Upper lobe of left lung (tissue), 6 donors: ENCODE measurements at places on chromosomes 5 and 9. TPM values are rescaled to one million over a fixed set of nuclear protein-coding genes. Genes with fewer than 3 reads are reported as not detected.

DNA sequence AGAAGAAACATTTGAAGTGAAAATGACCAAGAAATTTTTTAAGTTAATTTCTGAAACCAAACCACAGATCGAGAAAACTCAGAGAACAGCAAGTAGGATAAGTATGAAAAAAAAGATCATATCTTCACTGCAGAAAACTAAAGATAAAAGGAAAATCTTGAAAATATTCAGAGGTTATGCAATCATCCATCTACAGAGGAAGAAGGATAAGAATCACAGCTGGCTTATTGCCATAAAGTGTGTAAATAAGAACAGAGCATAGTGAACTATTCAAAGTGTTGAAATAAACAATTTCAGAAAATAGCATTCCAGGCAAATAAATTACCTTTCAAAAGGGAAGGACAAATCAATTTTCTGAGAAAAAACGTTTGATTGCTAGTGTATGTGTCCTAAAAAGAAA lies 1191.7 kb upstream of the CDH6 start:
- no peaks in the 10 kb centered on the region for H3K36me3 ChIP-seq
- no peaks in the 10 kb centered on the region for H3K4me1 ChIP-seq
- DNase-seq = no peak
- H3K27me3 ChIP-seq = no peaks in the 10 kb centered on the region
- H3K4me3 ChIP-seq = no peak overlapping the region

- H3K27ac ChIP-seq = peak overlapping the region; percentile 52
- DNase-seq = peak; percentile 80
- H3K36me3 ChIP-seq = no peaks in the 10 kb centered on the region
- no peaks in the 10 kb centered on the region for H3K27me3 ChIP-seq
- peaks cover 8% of the 10 kb centered on the region for H3K4me1 ChIP-seq
Measured at GRCh38 chr5:95081500-95081960, 203.4 kb downstream of the MCTP1 start.

DNA sequence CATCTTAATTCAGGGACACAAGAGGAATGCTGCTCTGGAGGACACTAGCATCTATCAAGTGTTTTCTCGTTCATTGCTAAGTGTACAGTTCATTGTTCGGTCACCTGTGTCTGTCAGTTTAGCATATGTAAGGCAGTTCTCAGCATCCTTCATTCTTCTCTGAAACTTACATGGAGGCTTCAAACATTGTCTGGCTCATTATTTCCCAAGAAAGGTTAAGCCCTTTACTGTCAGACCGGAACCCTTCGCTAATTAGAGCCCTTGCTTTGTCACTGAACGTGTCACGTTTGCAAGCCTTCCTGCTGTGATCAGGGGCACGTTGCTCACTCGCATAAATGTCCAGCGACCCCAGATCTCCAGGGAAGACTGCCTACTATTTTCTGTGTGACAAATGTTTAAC lies 62.3 kb upstream of the RIOK2 start:
- H3K27me3 ChIP-seq = no peaks in the 10 kb centered on the region
- no peak for DNase-seq
- H3K27ac ChIP-seq = no peak overlapping the region

- H3K36me3 ChIP-seq = no peaks in the 10 kb centered on the region
- no peaks in the 10 kb centered on the region for H3K4me1 ChIP-seq
- no peak overlapping the region for H3K27ac ChIP-seq
- no peaks in the 10 kb centered on the region for H3K27me3 ChIP-seq
- H3K4me3 ChIP-seq = no peak overlapping the region
- DNase-seq = no peak
Measured at GRCh38 chr5:35030426-35031100, 17.2 kb downstream of the AGXT2 start.

DNA sequence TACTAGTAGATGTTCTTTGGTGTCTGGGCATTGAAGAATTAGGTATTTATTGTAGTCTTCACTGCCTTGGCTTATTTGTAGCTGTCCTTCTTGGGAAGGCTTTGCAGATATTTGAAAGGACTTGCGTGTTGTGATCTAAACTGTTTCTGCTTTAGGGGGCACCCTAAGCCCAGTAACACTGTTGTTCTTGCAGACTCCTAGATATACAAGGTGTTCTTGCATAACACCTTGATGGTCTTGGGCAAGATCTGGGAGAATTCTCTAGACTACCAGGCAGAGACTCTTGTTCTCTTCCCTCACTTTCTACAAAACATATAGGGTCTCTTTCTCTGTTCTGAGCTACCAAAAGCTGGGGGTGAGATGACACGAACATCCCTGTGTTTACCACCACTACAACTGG lies 179.1 kb downstream of the FAM170A start:
- H3K27ac ChIP-seq = no peak overlapping the region
- no peaks in the 10 kb centered on the region for H3K4me1 ChIP-seq
- no peaks in the 10 kb centered on the region for H3K27me3 ChIP-seq

The NTRK2 gene
- 3.1 TPM for total RNA-seq

- no peak overlapping the region for H3K4me3 ChIP-seq
- H3K27ac ChIP-seq = peak overlapping the region; percentile 96
- H3K27me3 ChIP-seq = no peaks in the 10 kb centered on the region
- H3K36me3 ChIP-seq = no peaks in the 10 kb centered on the region
- DNase-seq = peak; percentile 25
Measured at GRCh38 chr5:181221105-181221791, 1.8 kb upstream of the TRIM41 start.

- H3K4me3 ChIP-seq = no peak overlapping the region
- DNase-seq = no peak
- H3K27ac ChIP-seq = no peak overlapping the region
- peaks cover under 1% of the 10 kb centered on the region for H3K36me3 ChIP-seq
- no peaks in the 10 kb centered on the region for H3K27me3 ChIP-seq
- H3K4me1 ChIP-seq = no peaks in the 10 kb centered on the region
Measured at GRCh38 chr5:6592601-6593000, 40.2 kb downstream of the NSUN2 start.

DNA sequence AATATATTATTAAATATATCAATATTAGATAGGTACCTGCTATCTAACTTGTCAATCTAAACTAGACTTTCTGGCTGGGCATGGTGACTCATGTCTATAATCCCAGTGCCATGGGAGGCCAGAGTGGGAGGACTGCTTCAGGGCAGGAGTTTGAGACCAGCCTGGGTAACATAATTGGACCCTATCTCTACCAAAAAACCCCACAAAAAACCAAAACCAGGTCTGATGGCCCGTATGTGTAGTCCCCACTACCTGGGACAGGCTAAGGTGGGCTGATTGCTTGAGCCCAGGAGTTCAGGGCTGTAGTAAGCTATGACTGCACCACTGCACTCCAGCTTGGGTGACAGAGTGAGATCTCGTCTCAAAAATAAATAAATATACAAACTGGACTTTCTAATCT lies 55.0 kb downstream of the PJA2 start:
- H3K36me3 ChIP-seq = no peaks in the 10 kb centered on the region
- no peak for DNase-seq
- no peak overlapping the region for H3K4me3 ChIP-seq
- H3K27me3 ChIP-seq = no peaks in the 10 kb centered on the region
- H3K27ac ChIP-seq = no peak overlapping the region

DNA sequence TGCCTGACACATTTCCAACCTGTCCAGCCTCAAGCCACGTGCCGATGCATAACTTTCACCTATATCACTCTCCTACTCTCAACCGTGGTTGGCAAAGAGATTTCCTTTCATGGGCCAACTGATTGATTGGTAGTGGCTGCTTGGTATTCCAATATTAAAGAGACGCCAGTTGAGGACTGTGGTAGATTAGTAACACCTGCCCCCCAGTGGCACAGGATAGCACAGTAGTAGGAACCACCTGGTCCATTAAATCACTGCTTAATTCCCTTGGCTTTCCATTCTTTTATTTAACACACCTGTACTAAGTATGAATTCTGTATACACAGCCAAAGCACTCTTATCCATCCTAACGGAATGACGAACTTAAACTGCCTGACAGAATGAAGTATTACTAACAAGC lies 19.1 kb upstream of the FOXB2 start:
- H3K27ac ChIP-seq = no peak overlapping the region
- H3K4me1 ChIP-seq = no peaks in the 10 kb centered on the region
- H3K27me3 ChIP-seq = no peaks in the 10 kb centered on the region
- no peaks in the 10 kb centered on the region for H3K36me3 ChIP-seq
- DNase-seq = no peak
- no peak overlapping the region for H3K4me3 ChIP-seq

The SPATA31E1 gene
- total RNA-seq = not detected

- H3K4me1 ChIP-seq = no peaks in the 10 kb centered on the region
- H3K27ac ChIP-seq = no peak overlapping the region
- H3K36me3 ChIP-seq = no peaks in the 10 kb centered on the region
- DNase-seq = no peak
- no peaks in the 10 kb centered on the region for H3K27me3 ChIP-seq
- no peak overlapping the region for H3K4me3 ChIP-seq
Measured at GRCh38 chr5:14859150-14859549, 12.4 kb downstream of the ANKH start.

- no peak overlapping the region for H3K4me3 ChIP-seq
- DNase-seq = no peak
- H3K27me3 ChIP-seq = no peaks in the 10 kb centered on the region
- no peak overlapping the region for H3K27ac ChIP-seq
Measured at GRCh38 chr9:36676091-36676490, 103.4 kb downstream of the MELK start.

The CD14 gene
- 195 TPM for total RNA-seq

The NKD2 gene
- 60.9 TPM for total RNA-seq

DNA sequence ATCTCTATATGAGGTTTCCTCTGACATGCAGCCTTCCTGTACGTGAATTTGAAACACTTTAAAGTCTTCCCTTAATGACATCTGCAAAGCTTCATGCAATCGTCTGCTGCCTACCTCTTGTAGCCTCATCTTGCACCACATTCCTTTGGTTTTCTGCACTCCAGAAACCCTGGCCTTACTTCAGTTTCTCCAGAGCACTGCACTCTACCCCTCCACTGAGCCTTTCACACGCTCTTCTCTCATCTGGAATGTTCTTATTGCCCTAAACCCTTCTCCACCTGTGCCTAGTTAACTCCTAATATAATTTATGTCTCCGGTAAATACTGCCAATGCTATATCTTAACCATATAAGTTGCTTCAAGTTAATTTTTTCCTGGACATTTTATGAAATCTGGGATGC lies 168.8 kb upstream of the SLC27A6 start:
- no peak overlapping the region for H3K4me3 ChIP-seq
- H3K36me3 ChIP-seq = no peaks in the 10 kb centered on the region
- H3K4me1 ChIP-seq = no peaks in the 10 kb centered on the region
- DNase-seq = no peak

The FAM120A gene
- total RNA-seq = 137 TPM

- no peak overlapping the region for H3K27ac ChIP-seq
- no peak overlapping the region for H3K4me3 ChIP-seq
- DNase-seq = no peak
- no peaks in the 10 kb centered on the region for H3K27me3 ChIP-seq
Measured at GRCh38 chr9:70340572-70340971, 73.9 kb downstream of the KLF9 start.

GRCh38 chr9:96779089-96779488 lies 1.2 kb upstream of the ZNF510 start:
- H3K27ac ChIP-seq = no peak overlapping the region
- H3K27me3 ChIP-seq = no peaks in the 10 kb centered on the region
- DNase-seq = no peak
- peaks cover 13% of the 10 kb centered on the region for H3K4me1 ChIP-seq
- H3K4me3 ChIP-seq = no peak overlapping the region
- peaks cover 20% of the 10 kb centered on the region for H3K36me3 ChIP-seq

The CARTPT gene
- 0.69 TPM for total RNA-seq

DNA sequence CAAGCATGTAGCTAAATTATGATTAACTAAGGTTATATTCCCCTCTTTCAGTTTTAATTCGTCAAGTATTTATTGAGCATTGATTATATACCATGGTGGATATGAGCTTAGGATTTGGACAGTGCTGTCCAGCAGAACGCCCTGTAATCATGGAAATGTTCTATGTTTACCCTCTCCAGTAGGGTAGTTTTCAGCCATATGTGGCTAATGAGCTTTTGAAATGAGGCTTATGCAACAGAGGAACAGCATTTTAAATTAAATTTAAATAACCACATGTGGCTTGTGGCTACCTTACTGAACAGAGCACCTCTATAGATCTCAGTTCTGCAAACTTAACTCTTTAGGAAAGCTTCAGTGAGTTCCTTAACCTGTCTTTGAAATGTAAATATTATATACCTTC lies 59.1 kb downstream of the JMY start:
- DNase-seq = no peak
- H3K36me3 ChIP-seq = no peaks in the 10 kb centered on the region
- no peak overlapping the region for H3K27ac ChIP-seq
- no peaks in the 10 kb centered on the region for H3K4me1 ChIP-seq
- H3K4me3 ChIP-seq = no peak overlapping the region

The CCL21 gene
- 72.5 TPM for total RNA-seq

DNA sequence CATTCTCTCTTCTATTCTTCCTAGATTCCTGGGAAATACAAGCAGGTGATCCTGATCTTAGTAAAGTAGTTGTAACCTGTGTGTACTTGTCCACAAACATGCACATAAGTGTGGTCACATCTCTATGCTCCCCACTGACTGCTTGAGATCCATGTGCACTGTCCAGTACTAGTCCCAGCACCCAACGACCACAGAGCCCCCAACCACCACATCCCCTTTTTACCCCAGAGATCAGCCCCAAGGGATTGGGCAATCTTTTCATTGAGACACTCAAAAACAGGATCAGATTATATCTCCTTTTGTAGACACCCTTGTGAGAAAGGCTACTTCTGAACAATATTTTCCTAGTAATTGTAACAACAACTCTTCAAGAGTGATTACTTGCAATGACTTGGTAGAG lies 240.6 kb downstream of the ACTL7B start:
- no peaks in the 10 kb centered on the region for H3K4me1 ChIP-seq
- H3K27ac ChIP-seq = no peak overlapping the region
- H3K27me3 ChIP-seq = no peaks in the 10 kb centered on the region
- H3K4me3 ChIP-seq = no peak overlapping the region
- no peaks in the 10 kb centered on the region for H3K36me3 ChIP-seq

The PCDHB5 gene
- total RNA-seq = 2.1 TPM

The CTNND2 gene
- 1.1 TPM for total RNA-seq

The CD74 gene
- 4,313 TPM for total RNA-seq

The LHX2 gene
- total RNA-seq = not detected

DNA sequence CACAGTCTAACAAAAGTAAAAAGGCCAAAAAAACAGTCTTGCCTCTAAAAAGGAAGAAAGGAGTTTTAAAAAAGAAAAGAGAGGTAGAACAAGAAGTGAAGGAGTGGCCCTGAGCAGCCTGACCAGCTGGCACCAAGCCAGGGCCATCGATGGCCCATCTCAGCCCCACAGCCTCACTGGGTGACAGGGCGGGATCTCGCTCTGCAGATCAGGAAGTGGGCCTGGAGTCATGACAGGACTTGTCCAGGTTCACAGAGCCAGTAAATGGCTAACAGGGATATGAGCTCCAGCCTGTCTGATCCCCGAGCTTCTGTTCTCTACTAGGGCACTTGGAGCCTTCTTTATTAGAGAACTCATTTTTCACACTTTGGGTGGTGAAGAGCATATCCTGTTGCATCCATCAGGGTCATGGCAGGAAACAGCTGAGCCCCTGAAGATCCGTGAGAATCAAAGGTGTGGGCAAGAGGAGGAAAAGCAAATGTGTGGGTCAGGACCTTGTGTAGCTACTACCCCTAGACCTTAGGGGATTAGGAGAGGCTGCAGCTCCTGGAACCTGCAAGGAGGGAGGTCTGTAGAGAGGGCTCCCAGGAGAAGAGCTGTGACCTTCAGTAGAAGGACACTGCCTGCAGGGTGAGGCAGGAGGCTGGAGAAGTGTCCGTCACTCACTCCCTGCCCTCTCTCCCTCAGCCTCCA lies 299.0 kb upstream of the MSX2 start:
- DNase-seq = peak; percentile 25
- no peak overlapping the region for H3K4me3 ChIP-seq
- no peaks in the 10 kb centered on the region for H3K4me1 ChIP-seq
- H3K36me3 ChIP-seq = no peaks in the 10 kb centered on the region

The NRG2 gene
- total RNA-seq = 2.7 TPM

The DRD1 gene
- not detected for total RNA-seq
